ENCODE measurements at places on chromosomes 7 and 10. TPM values are rescaled to one million over a fixed set of nuclear protein-coding genes. Genes with fewer than 3 reads are reported as not detected.

GRM3 gene
- not detected for total RNA-seq

USP54 gene
- 145 TPM for total RNA-seq

ZMIZ2 gene
- total RNA-seq = 10.7 TPM

GNAT3 gene
- not detected for total RNA-seq

PTF1A gene
- not detected for total RNA-seq

DNA sequence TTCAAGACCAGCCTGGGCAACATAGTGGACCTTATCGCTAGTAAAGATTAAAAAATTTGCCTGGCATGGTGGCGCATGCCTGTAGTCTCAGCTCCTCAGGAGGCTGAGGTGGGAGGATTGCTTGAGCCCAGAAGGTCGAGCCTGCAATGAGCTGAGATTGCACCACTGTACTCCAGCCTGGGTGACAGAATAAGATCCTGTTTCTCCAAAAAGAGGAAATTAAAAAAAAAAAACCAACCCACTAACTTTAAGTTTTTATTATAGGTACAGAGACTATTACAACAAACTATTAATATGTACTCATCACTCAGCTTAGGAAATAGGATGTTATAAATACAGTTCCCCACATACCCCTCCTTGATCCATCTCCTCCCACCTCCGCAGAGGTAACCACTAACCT lies 30.2 kb downstream of the DHTKD1 start:
- DNase-seq = no peak
- H3K4me3 ChIP-seq = no peak overlapping the region
- H3K36me3 ChIP-seq = peaks cover 6% of the 10 kb centered on the region
- no peak overlapping the region for H3K27ac ChIP-seq
- H3K4me1 ChIP-seq = no peaks in the 10 kb centered on the region

GRCh38 chr7:77698042-77698625 lies 1.9 kb downstream of the RSBN1L start:
- peak overlapping the region; percentile 97 for H3K27ac ChIP-seq
- DNase-seq = no peak
- H3K4me3 ChIP-seq = peak overlapping the region; percentile 100
- H3K4me1 ChIP-seq = peaks cover 39% of the 10 kb centered on the region

DNA sequence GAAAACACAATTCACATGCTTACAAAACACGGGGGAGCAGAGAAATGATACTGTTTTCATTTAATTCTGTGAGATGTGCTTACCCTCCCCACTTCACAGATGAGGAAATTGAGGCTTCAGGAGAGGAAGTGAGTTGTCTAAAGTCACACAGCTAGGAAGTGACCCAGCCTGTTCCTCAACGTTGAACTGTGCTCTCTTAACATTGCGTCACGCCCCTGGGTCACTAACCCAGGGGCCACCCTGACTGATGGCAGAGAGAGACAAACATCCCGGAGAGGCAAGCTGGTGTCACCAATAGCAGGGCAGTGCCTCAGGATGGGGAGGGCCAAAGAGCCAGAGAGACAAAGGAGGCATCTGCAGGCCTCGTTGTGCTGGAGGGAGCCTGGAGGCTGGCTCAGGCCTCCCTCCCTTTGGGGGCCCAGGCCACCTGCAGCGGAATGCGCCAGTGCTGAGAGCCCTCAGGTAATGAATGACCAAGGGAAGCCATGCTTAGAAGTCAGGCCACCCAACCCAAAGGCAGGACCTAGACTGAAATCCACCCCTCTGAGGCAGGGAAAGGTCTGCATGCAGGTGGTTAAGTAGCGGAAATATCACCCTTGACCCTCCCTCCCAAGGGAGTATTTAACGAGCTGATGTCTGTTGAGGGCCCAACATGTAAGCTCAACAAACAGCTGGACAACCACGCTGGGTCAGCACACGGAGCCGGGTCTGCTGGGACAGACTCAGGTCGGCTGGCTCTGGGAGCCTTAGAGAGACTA lies 81.3 kb downstream of the C10orf105 start:
- H3K27ac ChIP-seq = no peak overlapping the region
- DNase-seq = no peak
- H3K36me3 ChIP-seq = no peaks in the 10 kb centered on the region
- no peaks in the 10 kb centered on the region for H3K4me1 ChIP-seq

DNA sequence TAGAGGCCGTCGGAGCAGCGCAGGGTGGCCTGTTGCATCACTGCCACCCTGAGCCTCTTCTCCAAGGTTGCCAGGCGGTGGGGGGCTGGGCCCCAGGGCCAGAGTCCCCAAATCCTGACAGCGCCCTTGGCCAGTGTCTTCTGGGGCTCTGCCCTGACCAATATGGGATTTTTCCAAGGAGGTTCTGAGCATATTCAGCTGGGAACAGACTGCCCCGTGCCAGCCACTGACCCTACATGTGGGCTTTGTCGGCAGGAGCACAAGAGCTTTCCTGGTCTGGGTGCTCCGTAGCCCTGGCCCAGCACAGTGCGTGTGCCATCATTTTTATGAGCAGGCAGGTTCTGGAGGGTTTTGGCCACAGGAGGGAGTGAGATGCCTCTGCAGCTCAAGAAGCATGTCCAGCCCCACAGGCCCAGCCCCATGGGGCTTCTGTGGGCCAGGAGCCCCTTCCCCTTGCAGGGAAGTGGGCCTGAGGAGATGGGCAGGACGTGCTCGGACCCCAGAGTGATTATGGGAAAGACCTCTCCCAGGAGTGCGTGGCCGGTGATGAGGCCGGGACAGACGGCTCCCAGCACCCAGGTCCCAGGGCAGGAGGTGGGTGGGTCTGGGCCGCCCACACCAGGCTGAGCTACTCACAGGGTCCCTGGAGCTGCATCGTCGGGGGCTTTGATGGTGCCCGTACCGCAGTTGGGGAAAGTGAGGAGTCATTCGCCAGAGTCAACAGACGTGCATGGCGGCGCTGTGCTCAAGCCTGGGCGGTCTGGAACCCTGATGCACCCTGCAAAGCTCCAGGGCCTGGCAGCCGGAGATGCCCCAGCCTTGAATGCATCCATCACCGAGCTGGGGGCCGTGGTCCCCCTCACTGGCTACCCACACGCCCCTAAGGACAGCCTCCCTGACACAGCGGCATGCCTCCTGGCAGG lies 66.6 kb downstream of the PWWP2B start:
- peaks cover 27% of the 10 kb centered on the region for H3K4me1 ChIP-seq
- peak overlapping the region; percentile 96 for H3K27ac ChIP-seq
- H3K27me3 ChIP-seq = no peaks in the 10 kb centered on the region
- H3K36me3 ChIP-seq = no peaks in the 10 kb centered on the region
- peak; percentile 51 for DNase-seq
- H3K4me3 ChIP-seq = peak overlapping the region; percentile 25

DNA sequence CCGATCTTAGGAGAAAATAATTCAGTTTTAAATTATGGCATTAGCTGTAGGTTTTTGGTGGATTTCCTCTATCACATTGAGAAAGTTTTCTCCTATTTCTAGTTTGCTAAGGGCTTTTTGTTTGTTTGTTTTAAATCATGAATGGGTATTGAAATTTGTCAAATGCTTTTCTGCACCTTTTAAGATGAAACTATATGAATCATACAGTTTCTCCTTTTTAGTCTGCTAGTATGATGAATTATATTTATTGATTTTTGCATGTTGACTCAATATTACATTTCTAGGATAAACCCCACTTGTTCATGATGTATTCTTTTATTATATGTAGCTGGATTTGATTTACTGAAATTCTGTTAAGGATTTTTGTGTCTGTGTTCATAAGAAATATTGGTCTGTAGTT lies 70.3 kb upstream of the PIP4K2A start:
- H3K36me3 ChIP-seq = no peaks in the 10 kb centered on the region
- DNase-seq = no peak
- no peaks in the 10 kb centered on the region for H3K27me3 ChIP-seq
- H3K4me1 ChIP-seq = no peaks in the 10 kb centered on the region
- H3K27ac ChIP-seq = no peak overlapping the region

DNA sequence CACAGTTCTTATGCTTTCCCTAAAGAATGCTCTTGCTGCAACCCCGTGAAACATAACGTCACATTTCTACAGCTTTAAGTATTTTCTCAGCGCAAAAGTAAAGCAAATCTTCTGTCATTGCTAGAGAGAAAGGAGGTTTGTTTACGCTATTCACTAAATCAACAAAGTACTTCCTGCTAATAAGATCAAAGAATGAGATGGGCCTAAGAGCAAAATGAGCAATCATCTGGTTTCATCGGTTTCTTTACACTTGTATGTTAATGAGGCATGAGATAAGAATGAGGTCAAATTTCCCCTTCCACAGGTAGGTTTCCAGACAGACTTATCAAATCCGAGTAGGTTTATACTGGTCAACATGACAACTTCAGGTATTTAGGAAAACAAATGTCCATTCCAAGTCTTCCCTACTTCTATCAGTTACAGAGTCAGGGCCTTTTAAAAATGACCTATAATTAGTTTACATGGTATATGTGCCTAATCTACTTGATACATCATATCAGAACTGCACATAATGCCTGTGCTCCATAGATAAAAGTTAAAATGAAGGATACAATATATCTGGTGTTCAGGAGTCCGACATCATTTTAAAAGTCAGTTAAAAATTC lies 8.4 kb downstream of the USP6NL start:
- H3K4me1 ChIP-seq = no peaks in the 10 kb centered on the region
- no peak overlapping the region for H3K27ac ChIP-seq
- no peaks in the 10 kb centered on the region for H3K36me3 ChIP-seq
- no peak for DNase-seq

DNA sequence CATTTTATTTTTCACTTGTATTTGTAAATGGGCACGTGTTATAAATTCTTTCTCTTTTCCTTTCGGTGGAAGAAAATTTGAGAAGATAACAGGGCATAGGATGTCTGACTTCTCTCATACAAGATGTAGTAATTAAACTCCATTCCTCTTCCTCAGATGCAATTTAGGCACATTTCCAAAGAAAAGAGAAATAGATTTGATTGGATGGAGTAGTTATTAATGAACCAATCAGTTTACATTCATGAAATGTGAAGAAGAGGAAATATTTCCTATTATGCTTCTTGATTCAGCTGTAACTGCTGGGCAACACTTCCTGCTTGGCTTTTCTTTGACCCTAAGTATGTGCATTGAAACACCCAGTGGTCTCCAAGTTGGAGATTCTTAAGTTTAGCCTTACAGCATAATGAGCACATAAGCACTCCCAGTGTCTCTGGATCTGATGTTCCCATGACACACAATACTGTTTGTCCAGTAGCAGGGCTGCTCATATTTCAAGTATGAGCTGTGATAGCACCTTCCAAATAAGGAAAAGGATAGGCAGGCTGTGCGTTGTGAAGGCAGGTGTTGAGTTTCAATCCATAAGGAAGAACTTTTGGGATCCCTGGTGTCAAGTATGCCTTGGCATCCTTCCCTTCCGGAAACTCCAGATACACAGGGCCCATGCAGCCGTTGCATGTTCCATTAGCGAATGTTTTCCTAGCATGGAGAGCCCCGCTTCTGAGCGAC lies 33.4 kb upstream of the COBL start:
- DNase-seq = peak; percentile 18
- H3K4me3 ChIP-seq = peak overlapping the region; percentile 2
- peak overlapping the region; percentile 41 for H3K27ac ChIP-seq
- peaks cover 12% of the 10 kb centered on the region for H3K4me1 ChIP-seq

DNA sequence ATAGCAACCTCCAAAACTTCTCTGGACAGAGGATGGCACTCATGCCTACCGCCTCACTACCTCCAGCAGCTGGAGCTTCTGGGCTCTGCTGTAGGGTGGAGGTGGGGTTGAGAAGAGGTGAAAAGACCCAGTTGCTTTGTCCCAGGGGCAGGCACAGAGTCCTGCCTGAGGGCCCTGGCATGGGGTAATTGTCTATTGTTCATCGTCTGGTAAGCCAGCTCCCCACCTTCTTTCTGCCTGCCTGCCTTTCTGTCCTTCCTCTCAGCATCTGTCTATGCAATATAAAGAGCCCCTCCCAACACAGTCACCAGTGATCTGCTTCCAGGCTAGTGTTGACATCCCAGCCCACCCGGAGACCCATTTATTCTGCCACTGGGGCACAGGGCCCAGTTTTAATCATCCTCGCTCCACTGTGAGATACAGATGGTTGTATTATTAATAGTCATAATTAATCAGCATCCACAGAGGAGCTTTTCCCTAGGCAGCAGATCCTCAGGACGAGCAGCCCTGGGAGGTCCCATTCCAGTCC lies 39.0 kb downstream of the ZMIZ1 start:
- peaks cover 87% of the 10 kb centered on the region for H3K4me1 ChIP-seq
- H3K27me3 ChIP-seq = no peaks in the 10 kb centered on the region
- no peak for DNase-seq
- H3K36me3 ChIP-seq = no peaks in the 10 kb centered on the region
- H3K27ac ChIP-seq = no peak overlapping the region
- H3K4me3 ChIP-seq = no peak overlapping the region

GRCh38 chr10:84308481-84309304 lies 19.7 kb upstream of the CCSER2 start:
- H3K4me3 ChIP-seq = no peak overlapping the region
- no peak for DNase-seq
- no peaks in the 10 kb centered on the region for H3K36me3 ChIP-seq
- no peak overlapping the region for H3K27ac ChIP-seq

DNA sequence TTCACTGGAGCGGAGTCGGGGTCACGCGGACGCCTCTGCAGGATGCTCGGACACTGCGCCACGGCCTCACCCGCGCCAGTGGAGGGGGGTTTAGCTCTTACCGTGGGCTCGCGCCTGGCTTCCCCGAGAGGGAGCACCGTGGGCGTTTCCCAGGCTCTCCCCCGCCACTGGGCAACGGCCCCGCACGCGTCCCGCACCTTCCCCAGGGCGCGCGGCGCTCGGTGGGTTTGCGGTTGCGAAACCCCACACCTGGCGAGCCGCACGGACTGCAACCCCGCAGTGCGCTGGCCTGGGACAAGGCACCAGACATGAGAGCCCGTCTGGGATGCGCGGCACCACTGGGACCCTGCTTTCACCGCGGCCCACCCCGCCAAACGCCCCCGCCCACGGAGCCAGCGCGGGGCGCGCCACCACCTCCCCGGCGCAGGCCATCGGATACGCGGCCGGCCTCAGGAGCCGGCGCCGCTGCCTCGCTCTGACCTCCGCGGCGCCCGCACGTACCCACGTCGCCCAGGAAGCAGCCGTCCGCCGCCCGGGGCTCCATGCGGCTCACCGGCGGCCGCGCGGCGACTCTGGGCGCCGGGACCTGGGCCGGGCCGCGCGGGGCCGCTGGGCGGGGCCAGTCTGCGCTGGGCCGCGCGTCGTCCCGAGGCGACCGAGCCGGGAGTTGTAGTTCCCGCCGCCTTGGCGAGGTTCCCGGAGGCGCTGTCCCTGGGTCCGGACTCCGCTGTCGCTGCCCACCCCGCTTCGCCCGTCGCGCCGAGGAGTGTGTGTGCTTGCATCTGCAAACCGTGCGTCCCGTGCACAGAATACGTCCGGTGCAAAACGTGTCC lies at the start of gene ASB13:
TSS of gene ASB13 (minus strand) at position 588 of the 833 bp plus-strand sequence. CDS start at position 544, 44 bp downstream.
- peak; percentile 17 for DNase-seq
- no peaks in the 10 kb centered on the region for H3K27me3 ChIP-seq
- H3K27ac ChIP-seq = peak within 1 kb of the TSS; percentile 73

- H3K27ac ChIP-seq = no peak overlapping the region
- DNase-seq = no peak
- no peaks in the 10 kb centered on the region for H3K27me3 ChIP-seq
- no peaks in the 10 kb centered on the region for H3K4me1 ChIP-seq
These were observed 561.7 kb downstream of the GATA3 start for GRCh38 chr10:8616166-8616565.

- no peak for DNase-seq
- no peaks in the 10 kb centered on the region for H3K4me1 ChIP-seq
- no peak overlapping the region for H3K4me3 ChIP-seq
- no peaks in the 10 kb centered on the region for H3K36me3 ChIP-seq
These were observed 21.6 kb downstream of the SEC31B start for GRCh38 chr10:100498059-100498458.

All from gastrocnemius medialis (tissue), 4 donors.